ENCODE measurements at places on chromosomes 6 and 20. TPM values are rescaled to one million over a fixed set of nuclear protein-coding genes. Genes with fewer than 3 reads are reported as not detected.

- no peak for DNase-seq
Observed at GRCh38 chr6:43930440-43931154, 160.6 kb downstream of the VEGFA start.

GRCh38 chr6:3032986-3033385, 33.3 kb downstream of the NQO2 start:
- DNase-seq = no peak

- no peak for DNase-seq
Observed at GRCh38 chr6:138638604-138639003, 135.0 kb upstream of the CCDC28A start.

DNA sequence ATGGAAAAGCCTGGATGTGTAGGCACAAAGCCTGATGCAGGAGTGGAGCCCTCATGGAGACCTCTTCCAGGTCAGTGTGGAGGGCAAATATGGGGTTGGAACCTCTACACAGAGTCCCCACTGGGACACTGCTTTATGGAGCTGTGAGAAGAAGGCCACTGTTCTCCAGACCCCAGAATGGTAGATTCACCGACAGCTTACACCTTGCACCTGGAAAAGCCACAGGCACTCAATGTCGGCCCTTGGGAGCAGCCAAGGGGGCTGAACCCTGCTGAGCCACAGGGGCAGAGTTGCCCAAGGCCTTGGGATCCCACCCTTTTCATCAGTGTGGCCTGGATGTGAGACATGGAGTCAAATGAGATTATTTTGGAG, 24.9 kb downstream of the NCR2 start:
- DNase-seq = no peak

DNA sequence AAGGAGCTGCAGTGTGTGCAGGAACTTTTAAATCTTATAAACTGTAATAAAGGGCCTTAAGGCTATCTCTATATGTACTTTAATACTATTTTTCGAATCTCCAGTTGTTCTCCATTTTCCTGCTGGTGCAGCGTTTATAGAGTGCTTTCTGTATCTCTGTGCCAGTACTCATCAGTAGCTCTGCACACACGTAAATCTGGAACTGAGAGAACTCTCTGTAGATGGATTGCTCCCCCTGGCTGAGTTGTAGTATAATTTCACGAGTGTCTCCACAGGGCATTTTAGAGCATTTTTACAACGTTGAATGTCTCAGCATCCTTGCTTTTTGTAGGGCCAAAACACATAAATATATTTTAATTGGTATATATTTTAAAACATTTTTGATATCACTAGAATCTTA, 256.5 kb downstream of the TRDN start:
- no peak for DNase-seq

PRSS16 gene
- 7.1 TPM for total RNA-seq

OOEP gene
- not detected for total RNA-seq

All from GM12878 (cell line).